ENCODE measurements at places on chromosomes 6 and 20.

DNA sequence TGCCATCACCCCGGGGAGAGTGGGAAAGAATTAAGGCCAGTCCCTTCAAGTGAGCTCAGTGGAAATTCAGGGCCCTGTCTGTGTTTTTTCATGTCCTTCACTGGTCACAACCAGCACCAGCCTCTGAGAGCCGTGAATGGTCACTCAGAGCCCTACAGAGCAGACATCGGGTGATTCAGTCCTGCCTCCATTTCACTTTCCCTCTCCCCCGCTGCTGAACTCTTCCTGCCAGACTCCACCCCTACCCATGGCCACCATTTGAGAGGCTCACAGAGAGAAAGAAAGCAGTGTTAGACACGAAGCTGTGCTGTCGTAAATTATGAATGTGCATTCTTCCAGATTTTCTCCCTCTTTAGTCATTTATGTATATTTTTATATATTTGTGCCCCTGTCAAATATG, 5.4 kb downstream of the R3HDML start:
- DNase-seq, result no peak

- DNase-seq, result no peak
These were observed 191.2 kb downstream of the SYNDIG1 start for GRCh38 chr20:24660651-24661050.

GRCh38 chr6:16251706-16252105, 13.3 kb downstream of the GMPR start:
- no peak for DNase-seq

DNA sequence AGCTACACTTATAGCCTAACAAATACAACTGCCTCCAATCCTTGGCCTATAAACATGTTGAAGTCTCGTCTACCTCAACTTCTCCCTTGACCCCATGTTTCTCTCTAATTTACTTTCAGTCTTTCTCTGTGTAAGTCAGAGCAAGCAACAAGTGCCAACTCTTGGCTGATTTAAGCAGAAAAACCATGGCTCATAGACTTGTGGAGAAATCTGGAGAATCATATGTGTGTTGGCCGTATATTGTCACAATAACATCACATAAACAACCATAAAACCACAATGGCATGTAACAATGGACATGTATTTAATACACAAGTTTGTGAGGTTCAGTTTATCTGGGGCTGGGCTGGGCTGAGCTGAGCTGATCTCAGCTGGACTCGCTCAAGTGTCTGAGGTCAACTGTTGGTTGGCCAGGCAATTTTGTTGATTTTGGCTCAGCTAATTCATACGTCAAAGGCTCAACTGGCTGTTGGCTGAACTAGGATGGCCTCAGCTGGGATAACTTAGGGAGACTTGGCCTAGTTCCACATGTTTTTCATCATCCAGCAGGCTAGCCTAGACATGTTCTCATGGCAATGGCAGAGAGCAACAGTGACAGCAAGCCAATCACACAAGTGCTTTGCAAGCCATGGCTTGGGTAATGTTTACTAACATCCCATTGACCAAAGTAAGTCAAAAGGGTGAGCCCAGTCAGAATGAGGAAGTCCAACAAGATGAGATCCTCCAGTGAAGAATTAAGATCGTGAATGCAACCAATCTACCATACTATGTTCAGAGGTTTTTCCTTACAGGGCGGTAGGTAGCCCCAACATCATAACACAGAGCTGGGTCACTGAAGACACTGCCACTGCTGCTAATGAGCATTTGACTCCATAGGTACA, 12.9 kb upstream of the TBC1D22B start:
- peak; percentile 99 for DNase-seq

DNA sequence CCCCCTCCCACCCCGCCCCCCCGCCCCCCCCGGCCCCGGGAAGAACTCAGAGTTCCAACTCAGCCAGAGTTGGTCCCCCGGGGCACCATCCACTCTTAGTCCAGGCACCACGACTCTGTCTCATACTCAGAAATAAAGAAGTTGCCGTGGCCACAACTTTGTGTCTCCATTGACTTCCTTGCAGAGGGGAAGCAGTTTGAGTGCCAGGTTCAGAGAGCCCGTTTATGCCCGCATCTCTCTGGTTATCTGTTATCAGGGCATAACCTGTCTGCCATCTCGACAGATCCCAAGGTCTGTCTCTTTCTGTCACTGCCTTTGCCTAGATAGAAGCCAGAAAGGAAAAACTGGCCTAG, 605 bp downstream of the CDC5L start:
- DNase-seq, result no peak

- DNase-seq, result peak; percentile 20
These were observed 15.8 kb downstream of the TRAPPC3L start for GRCh38 chr6:116529466-116530290.

DNA sequence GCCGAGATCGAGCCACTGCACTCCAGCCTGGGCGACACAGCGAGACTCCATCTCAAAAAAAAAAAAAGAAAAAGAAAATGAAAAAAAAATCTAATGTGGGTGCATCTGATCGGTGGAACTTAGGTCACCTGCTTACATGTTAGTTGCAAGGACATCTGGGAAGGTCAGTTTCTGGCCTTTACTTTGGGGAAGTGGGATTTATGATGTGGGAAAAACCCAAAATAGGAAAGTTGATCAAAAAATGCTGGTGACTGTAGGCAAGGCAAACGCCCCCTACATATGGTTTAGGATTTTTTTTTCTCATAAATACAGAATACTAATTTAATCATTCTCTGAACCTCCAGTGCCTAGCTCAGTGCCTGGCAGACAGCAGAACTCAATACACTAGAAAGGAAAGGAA, 69.2 kb upstream of the PIM1 start:
- DNase-seq, result no peak

DNA sequence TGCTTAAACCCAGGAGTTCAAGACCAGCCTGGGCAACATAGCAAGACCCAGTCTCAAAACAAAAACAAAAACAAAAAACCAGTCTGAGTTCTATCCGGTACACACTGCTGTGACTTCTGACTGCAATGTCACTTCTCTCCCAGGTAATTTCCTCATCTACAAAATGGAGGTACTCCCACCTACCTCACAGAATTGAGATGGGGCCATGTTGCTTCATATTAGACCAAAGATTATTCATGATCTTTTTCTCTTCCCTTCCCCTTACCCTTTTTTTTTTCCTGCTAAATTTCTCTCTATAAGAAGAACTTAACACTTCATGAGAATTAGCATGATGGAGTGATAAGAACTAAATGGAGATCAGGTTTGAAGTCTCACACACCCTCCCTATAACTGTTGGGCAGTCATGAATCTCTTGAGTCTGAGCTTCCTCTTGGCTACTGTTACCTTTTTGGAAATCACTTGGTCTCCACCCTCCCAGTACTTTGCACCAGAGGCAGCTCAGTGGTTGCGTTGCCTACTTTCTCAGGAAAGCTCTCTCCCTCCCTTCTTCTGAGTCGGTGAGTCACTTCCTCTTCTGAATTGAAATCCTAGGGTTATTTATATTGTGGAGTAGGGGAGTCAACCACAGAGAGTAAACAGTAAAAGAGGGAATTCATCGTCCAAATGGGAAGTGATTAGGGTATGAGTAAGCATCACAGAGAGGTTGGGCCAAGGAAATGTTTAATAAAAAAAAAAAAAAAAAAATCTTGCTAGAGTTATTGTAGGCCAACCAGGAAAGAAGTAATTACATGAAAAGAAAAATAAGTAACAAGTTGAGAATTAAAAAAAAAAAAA, 59.9 kb upstream of the MAP7 start:
- DNase-seq, result peak; percentile 99

DNA sequence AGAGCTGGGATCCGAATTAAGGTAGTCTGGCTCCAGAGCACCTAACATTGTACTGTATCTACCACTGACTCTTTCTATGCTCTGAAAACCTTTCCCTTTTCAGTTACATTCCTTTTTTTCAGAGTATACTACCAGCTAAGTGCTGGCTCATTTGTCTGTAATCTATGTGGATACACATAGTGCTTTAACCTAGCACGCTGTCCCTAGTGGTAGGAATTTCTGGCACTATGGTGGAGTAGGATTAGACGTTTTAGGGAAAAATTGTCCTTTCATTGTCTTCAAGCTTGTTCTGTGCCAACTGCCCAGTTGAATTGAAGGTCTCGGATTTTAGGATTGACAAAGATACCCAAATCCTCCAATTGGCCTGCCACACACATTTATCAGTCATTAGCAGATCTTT, 259.1 kb upstream of the FERMT1 start:
- DNase-seq, result peak; percentile 29

GRCh38 chr6:119620846-119621555, 271.4 kb upstream of the MAN1A1 start:
- DNase-seq, result peak; percentile 73

- no peak for DNase-seq
These were observed 50.9 kb downstream of the ILRUN start for GRCh38 chr6:34645627-34646026.

GRCh38 chr20:40982415-40983145, 46.0 kb upstream of the TOP1 start:
- no peak for DNase-seq

DNA sequence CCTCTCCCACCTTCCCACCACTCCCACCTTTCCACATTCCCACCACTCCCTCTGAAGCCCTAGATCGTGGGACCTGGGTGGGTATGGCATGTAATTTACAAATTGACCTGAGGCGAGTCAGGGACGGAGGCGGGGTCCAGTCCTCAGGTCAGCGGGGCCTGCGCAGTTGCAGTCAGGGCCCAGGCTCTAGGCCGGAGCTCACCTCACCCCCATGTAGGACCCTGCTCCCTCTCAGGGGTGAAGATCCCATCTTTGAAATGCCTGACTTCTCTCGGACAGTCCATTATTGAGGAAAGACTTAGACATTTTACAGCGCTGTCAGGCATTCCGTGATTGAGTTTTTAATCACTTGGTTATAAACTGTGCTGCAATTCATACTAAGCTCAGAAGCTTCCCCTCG, 10.5 kb downstream of the THBS2 start:
- no peak for DNase-seq

- DNase-seq, result no peak
These were observed 61.1 kb downstream of the FAM217A start for GRCh38 chr6:4017834-4018170.

DNA sequence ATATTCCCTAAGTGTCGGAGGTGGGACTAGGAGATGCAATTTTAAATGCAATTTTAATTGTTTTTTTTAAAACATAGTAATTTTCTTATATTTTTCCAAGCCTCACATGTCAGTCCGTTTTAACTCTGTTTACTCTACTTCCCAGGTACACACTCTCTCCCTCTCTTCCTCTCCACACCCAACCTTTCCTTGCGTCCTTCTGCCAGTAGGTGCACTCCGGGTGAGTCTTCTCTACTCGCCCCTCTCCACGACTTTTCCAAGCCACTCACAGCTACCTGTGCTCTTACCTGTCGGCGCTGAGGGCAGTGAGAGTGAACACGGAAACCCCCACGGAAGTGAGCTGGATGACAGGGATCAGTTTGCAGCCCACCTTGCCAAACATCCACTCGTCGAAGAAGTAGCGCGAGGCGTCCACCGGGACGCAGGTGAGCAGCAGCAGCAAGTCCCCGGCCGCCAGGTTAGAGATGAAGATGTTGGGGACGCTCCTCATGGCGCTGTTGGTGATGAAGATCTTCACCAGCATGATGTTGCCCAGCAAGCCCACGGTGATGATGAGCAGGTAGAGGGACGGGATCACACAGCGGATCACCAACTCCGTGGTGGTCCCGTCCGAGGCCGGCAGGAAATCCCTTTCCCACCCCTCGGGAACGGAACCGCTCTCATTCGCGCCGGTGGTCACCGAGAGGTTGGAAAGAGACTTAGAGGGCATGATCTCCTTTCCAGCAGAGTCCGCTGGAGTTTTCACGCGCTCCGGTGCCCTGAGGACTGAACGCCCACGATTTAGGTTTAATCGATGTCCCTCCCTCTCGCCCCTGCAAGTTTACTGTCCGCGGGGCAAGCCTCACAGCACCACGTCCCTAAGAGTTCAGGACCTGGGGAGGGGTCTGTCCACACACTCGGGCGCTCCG, 44.5 kb upstream of the GJE1 start:
- DNase-seq, result no peak

DNA sequence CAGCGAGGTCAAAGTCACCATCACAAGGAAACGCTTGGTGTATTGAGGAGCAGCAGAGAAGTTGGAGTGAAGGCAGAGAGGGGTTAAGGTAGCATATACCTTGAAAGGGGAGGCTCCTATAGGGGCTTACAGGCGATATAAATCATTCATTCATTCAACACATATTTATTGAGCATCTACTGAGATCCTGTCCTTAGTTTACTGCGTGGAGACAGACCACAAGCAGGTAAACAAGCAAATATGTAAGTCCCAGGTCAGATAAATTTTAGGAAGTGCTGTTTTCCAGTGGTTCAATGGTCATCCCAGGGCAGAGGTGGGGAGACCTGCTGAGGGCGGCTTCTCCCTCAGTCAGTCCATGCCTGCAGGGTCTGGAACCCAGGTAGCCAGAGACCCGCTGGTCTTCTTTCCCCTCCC, 761 bp upstream of the DNMT3B start:
- DNase-seq, result no peak

DNA sequence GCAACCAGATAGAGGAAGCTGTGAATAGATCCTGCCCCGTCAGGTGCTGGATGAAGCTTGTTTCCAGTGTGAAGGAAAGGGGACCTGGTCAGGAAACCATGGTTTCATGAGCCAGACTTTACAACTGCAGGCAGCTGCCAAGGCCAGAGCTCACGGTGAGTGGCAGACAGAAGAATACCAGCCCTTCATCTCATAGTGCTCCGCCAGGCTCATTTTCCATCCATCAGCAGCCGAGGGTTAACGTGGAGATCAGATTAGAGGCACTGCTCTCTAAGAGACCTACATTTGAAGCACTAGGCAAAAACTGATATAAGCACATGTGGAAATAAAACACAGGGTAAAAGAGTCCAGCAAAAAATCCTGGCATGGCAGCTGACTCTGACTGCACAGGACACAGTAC, 172.4 kb downstream of the CD24 start:
- no peak for DNase-seq

DNA sequence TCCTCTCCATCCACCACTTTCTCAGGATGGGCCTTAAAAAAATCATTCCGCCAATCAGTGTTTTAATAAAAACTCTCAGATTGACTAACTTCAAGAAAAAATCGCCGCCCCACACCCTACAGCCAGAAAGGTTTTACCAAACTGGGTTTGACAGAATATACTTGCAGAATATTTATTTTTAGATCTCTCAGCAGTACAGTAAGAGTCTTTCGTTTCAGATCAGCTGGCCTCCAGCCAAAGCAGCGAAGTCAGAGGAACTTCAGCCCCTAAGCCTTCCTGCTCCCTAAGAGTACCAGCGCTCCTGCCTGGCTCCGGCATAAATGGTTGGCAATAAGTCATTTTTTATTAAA, 24.7 kb downstream of the TBC1D7 start:
- peak; percentile 59 for DNase-seq

DNA sequence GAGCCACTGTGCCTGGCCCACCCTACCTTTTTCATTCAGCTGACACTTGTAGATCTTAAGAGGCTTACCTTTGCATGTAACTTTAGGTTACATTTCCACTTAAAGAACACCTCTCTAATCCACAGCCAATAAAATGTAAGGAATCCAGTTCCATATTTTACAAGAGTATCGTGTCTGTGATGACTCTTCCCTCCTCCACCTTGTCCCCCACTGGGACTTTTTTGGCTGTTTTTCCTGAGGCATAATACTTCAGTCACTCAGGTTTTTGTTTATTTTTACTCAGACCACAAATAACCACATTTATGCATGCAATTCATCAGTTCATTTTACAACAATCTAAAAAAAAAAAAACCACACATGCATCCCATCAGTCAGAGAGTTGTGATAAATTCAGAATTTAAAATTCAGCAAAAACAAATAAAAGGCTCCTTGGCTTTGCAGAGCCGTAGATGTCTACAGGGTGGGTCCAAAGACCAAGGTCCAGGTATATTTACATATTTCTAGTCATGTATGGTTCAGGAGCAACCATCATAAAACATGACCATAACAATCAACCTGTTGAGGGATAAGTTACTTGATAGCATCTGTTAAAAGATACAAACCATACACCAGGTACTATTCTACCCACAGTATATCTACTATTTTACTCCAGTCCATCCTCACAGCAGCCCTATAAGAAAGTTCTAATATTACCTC, 9.9 kb downstream of the ATXN1 start:
- DNase-seq, result no peak
